ENCODE measurements at places on chromosomes 16 and 17. TPM values are rescaled to one million over a fixed set of nuclear protein-coding genes. Genes with fewer than 3 reads are reported as not detected.

DNA sequence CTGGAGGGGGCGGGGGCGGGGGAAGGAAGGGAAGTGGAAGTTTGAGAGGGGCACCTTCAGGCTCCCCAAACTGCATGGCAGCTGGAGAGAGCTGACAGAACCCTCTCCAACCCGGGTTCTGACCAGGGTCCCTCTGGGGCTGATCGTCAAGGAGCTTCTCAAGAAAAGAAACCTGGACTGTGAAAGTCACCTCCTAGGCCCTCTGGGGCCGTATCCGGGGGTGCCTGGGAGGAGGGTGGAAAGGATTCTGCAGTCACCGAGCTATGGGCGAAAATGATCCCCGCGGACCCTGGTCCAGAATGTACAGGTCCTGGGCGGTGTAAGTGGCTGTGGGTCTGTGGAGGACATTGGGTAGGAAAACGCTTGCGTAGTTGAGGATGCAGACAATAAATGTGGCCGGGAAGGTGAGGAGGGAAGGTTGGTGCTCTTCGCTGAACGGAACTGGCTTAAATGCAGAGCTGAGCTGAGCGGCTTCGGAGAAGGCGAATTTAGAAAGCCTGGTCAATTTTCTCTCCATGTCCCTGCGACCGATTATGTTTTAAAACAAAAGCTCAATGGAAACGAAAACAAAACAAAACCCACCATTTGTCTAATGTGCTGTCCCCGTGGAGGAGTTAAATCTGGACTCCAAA is 3.6 kb upstream of the LHX1 start:
- no peak for DNase-seq

- no peak for DNase-seq
Measured at GRCh38 chr17:74857191-74857590, 2.5 kb downstream of the GRIN2C start.

- no peak for DNase-seq
Measured at GRCh38 chr16:27690608-27691007, 140.7 kb downstream of the KATNIP start.

- DNase-seq: no peak
Measured at GRCh38 chr17:5919089-5919488, 151.1 kb upstream of the WSCD1 start.

The MYH1 gene
- total RNA-seq: not detected

The PLLP gene
- not detected for total RNA-seq

DNA sequence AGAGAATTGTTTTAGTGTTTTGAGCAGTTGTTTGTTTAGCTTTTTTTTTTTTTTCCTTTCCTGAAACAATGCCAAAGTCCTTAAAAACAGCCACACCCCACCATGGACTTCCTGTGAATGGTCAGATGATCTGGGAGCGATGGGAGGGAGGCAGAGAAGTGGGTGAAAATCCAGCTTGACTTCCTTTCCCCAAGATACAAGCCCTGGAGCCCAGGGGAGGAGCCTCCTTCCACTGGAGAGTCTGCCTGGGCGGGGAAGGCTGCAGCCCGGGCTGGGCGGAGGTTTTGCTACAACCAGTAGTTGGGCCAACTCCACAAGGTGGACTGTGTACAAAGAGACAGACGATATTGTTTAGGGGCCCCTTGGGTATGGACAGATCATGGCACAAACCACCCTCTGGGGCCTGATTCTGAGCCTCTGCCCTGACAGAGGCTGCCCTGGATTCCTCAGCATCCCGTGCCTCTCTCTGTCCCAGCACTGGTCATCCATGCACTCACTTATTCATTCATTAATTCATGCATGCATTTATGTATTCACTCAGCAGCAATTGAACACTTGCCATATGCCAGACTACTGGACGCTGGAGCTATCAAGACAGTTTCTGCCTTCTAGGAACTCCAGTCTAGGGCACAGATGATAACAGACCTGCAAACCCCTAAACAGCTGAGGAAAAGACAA is 29.8 kb downstream of the WSB1 start:
- peak; percentile 26 for DNase-seq

The ANKRD11 gene
- 54.3 TPM for total RNA-seq

The BEAN1 gene
- total RNA-seq: not detected

DNA sequence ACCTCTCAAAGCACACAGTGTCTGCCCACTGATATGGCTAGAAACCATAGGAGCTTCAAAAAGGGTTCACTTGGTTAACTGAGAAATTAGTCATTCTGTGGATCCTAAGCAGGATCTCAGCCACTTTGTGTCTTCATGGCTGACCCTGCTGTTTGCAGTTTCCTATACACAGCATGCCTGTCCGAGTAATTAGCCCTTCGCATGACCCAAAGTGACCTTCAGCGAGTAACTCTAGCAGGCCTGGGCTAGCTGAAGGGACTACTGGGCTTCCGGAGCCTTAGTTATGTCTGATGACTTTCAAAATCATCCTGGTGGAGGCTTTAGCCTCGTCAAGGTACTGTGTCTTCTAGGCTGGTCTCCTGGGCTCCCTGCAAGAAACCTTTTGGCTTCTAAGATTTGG is 28.9 kb upstream of the FBXW10B start:
- DNase-seq: no peak

- no peak for DNase-seq
Measured at GRCh38 chr17:43907998-43908721, 824 bp upstream of the MPP2 start.

- DNase-seq: no peak
Measured at GRCh38 chr16:80085606-80086005, 455.2 kb upstream of the DYNLRB2 start.

- DNase-seq: peak; percentile 100
Measured at GRCh38 chr17:42422958-42423712, at the start of gene CAVIN1. Gene CAVIN1, minus strand, starts transcription at chr17:42423256. Its CDS starts 159 bp downstream, at chr17:42423097.

The ANKS3 gene
- total RNA-seq: 25.8 TPM

- no peak for DNase-seq
Measured at GRCh38 chr17:40022497-40022896, 7.3 kb downstream of the CSF3 start.

The HOXB13 gene
- 6.1 TPM for total RNA-seq

GRCh38 chr17:75008373-75008772 is 4.1 kb upstream of the MRPL58 start:
- DNase-seq: no peak

DNA sequence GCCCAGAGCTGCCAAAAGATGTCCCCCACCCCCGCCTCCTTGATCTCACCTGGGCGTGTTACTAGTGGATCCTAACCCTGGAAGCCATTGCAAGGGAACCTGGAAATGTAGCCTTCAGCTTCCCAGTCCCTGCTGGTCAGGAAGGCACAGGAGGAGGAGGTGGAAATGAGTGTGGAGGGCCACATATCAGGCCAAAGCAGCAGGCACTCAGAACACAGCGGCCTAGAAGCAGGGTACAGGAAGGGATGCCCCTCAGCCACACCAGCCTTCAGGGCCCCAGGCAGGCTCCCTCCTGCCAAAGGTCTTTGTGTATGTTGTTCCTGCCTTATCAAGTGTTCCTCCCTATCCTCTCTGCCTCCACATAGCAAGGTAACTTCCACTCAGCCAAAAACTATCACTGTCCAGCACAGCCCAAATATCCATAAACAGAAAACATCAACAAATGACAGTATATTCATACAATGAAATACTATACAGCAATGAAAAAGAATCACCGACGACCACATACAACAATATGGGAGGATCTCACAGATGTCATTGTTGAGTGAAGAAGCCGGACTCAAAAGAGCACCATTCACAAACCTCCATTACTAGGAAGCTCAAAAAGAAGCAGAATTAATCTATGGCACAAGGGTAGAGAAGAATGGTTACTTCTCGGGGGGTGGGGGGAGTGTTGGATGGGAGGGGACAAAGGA is 28.2 kb upstream of the TNFRSF13B start:
- no peak for DNase-seq

DNA sequence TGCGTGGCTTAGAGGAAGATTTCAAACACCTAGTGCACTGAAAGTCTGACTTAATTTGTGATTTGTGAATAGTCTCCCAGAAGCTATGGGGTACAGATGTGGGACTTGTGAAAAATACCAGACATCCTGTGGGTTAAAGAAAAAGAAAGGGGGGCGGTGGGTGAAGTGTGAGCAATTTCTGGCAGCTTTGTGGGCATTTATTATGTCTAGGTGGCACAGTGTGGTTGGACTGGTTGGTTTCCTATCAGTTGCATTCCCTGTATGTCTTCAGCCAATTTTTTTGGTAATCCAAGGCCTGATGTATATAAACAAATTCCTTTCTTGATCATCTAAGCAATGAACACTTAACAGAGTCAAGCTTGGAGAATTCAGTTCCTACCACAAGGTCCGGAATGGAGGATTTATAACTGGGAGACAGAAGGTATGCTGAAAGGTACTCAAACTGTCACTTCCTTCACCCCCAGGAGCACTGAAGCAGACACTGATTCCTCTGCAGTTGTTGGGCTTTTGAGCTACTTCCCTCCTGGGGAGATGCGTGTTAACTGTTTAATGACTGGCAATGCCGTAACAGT is 211.6 kb downstream of the WWOX start:
- no peak for DNase-seq

DNA sequence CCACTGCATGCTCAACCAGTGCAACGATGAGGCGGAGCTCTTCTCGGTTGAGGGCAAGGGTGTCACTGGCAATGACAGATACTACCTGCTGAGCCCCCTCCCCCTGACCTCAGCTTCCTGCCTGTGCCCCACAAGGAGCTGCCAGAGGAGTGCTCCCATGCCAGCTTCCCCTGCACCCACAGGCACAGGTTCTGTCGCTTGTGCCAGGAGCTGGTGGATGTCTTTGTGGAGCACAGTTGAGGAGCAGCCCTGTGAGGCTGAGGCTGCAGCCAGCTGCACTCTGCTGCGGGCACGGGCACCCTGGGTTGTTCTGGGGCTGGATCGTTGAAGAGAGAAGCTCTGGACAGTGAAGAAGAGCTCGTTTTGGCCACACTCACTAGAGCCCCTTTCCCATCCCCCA is 165.3 kb upstream of the ZNF267 start:
- DNase-seq: no peak

DNA sequence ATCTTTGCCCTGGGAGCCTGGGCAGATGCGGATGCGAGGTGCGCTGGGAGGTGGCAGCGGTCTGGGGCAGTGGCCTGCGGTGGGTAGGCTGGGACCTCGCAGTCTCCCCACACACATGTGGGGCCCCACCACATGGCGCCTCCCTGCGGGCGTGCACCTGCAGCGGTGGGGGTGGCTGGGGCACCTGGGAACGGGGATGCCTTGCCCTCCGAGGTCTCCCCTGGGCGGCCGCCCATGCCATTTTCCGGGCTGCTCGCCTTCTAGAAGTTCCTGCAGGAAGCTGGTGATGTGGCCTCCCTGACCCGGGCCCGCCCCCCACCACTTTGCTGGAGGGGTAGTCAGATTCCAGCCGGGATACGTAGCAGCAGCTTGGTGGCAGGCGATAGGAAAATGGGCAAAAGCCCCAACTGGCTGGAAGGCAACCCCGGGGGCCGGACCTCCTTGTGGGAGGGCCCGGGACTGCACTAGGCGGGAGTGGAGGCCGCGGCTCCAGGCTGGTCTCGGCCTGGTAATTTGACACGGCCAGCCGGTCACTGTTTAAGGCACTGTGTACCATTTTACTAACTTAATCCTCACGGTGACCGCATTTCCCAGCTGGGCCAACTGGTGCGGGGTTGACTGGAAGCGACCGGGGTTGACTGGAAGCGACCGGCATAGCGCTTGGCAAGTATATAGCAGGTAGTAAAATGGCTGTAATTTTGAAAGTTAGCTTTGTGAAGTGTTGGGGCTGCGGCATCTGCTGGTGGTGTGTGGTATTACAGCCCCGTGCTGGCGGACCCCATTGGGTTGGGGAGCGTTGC is 38.5 kb downstream of the IGF2BP1 start:
- DNase-seq: peak; percentile 83

GRCh38 chr17:74387365-74388218 is 20.3 kb downstream of the GPR142 start:
- DNase-seq: no peak

DNA sequence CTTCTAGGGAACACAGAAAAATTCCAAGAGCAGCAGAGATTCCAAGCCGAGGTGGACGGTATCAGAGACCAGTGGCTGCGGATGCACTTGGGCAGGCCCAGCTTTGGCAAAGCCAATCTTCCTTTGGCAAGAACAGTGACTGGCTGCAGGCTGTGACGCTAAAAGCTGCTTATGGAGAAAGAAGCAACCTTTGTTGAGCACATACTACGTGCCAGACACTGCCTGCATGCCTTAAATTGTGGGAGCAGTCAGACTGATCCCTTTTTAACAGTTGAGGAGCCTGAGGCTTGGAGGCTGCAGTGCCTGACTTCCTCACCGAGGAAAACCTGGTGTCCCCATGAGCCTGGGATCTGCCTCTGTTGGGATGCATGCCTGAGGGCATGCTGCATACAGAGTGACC is 69.0 kb upstream of the AMZ2 start:
- DNase-seq: no peak

- peak; percentile 10 for DNase-seq
Measured at GRCh38 chr16:85891033-85891775, 7.8 kb upstream of the IRF8 start.

DNA sequence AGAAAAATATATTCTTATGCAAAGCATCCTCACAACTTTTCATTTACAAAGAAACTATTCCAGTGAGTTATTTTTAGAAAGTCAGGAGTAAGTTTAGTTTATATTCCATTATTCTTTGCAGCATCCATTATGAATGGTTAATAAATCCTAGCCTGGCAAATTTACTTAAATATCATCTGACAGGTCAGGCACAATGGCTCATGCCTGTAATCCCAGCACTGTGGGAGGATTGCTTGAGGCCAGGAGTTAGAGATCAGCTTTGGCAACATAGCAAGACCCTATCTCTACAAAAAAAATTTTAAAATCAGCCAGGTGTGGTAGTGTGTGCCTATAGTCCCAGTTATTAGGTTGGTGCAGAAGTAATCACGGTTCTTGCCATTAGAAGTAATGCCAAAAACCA is 12.9 kb downstream of the ESRP2 start:
- DNase-seq: no peak

The FAM117A gene
- total RNA-seq: 1.4 TPM

DNA sequence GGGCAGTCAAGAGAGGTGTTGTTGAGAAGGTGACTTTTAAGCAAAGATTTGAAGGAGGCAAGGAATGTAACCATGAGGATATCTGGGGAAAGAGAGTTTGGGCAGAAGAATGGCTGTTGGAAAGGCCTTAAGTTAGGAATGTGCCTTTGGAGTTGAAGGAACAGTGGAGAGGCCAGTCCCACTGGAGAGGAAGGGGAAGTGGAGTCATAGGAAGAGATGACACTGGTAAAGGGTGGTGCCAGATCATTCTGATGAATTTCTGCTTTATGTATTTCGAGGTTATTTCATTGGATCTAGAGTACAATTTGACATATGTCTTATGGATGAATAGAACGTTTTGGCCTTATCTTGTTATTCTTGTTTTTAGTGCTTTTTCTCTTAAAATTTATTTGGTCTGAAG is 93.5 kb downstream of the WWP2 start:
- DNase-seq: no peak

DNA sequence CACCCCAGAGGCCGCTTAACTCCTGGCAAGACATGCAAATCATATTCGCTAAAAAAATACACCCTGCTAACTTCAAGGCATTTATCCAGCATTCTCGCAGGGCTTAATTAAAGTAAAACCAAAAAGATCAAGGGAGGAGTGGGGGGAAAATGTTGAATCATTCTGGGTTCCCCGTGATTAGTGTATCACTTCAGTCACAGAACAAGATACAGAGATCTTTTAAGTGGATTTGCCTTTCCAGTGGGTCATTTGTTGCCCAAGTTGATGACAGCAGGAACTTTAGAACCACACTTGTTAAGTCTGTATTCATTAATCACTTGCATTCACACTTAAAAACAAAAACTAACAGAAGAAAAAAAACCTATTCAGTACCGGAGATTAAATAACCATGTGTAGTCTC is 17.3 kb downstream of the CRYBA1 start:
- DNase-seq: no peak
